ENCODE measurements at places on chromosomes 11 and 22.

DNA sequence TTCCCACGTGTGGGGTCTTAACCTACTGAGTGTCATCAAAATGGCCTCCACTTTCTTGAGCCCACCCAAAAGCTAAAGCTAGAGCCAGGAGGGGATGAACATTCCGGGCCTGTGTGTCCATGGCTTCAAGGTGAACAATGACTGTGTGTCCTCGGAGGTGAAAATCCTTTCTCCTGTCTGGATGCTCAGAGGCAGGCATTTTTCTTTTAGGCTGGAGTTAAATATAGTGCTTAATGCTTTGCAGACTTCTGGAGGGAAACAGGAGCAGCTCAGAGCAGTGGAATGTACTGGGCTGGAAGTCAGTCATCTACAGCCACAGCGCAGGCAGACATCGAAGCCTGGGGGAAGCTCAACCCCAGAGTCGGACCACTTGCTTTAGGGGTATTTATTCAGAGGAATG, 68.6 kb upstream of the TMEM45B start:
- DNase-seq: no peak

DNA sequence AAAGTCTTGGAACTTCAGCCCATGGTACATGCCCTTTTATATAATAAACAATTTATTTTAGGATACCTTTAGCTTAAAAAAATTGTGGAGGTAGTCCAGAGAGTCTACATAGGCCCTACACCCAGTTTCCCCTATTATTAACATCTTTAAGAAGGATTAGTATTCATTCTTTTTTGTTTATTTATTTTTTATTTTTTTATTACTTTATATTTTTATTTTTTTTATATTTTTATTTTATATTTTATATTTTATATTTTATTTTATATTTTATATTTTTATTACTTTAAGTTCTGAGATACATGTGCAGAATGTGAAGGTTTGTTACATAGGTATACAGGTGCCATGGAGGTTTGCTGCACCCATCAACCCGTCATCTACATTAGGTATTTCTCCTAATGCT, 15.9 kb upstream of the ABTB2 start:
- DNase-seq: no peak

DNA sequence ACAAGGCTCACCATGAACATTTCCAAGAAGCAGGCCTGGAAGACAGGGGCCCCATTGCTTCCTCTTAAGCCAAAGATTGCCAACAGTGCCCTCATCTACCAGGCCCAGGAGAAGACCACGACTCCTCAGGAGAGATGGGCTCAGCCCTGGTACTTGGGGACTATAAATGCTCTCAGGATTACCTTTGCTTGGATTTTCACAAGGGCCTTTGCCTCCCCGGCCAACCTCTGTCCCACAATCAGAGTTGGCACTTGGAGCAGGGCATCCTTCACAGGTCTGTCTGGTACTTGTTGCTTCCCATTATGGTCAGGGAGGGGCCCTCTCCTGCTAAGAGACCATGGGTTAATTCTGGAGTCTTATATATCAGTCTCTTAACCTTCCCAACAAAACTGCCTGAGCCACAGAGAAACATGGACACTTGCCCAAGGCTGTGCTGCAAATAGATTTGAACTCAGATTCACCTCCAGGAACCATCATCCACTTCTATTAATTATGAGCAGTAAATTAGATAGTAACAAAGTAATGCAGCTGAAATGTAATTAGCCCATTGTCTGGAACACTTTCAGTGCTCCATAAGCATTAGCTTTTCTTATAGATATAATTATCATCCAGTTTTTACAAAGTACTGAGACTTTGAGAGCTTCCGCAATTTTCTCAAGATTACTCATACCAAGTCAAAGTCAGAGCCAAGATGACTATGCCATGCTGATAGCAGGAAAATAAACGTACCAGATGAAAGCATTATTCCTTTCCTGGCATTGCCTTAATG, 33.5 kb downstream of the POU2AF3 start:
- no peak for DNase-seq

DNA sequence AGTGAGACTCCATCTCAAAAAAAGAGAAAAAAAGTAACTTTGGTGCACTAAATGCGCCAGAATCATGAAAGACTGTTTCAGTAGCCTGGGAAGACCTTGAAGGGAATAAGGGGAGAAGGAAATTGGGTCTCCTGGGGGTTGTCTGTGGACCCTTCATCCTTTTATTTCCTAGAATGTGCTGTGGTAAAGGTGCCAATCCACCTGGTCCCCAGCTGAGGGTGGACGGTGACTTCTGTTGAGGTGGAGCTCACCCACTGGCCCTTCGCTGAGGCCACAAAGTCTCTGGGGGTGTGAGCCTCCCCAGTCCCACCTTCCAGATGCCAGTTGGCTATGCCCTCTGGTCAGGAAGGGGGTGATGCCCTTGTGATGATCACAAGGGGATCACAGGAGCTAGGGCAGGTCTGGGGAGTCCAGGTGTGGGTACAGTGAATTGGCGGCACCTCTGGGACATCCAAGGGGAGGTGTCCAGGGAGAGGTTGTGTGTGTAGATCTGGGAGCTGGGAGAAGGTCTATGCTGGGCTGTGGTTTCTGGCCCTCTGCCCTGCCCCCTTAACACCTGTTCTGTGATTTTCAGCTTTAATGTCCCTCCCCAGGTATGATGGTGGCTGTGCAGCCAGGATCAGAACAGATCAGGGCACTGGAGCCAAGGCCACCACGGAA, 34.2 kb upstream of the LMO1 start:
- no peak for DNase-seq

DNA sequence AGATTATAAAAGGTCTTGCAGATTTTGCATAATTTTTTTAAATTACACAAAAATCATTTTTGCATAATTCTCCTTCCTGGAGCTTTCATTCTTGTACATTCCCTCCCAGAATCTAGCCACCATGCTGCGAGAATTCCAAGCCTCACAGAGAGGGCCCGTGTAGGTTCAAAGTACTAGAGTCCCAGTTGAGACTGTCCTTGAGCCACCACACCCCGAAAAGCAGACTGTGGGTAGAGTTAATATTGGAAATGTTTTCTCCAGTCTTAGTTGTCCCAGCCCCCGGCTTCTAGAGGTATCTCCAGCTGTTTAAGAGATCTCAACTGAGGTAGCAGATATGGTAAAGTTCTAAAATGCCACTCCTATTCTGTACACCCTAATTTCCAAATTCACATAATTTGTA, 407.3 kb upstream of the ANO3 start:
- DNase-seq: no peak

DNA sequence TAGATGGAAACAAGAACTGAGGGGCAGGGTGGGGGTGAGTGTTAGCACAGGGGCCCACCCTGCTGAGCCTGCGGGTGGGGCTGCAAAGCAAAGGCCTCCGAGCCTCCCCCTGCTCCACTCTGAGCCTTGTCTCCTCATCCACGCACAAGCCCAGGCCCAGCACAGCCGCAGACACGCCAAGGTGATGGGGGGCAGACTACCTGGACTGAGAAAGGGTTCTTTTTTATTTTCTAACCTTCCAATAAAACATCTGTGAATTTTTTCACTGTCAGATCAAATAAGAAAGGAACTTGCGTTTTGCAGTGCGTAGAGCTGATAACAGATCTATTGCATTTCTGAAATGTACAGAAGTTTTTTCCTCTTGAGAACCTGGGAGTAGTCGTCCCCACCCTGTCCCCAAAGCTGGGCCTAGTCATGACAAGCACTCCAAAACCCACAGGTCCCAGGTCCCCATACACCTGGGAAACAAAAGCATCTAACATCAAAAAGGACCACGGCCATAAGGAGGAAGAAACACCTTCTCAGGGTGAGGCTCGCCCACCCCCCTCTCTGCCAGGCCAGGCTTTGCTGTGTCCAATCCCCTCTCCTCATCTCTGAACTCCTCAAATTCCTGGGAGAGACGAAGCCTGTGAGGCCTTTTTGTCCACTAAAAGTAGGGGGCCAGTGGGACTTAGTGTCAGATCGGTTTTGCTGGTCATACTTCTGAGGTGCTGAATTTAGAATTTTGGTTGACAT, 22.7 kb upstream of the CD5 start:
- DNase-seq: no peak

GRCh38 chr11:45532546-45532945, 132.9 kb downstream of the CHST1 start:
- DNase-seq: no peak

- peak; percentile 38 for DNase-seq
Measured at GRCh38 chr11:108601150-108601549, 7.6 kb upstream of the EXPH5 start.

- DNase-seq: peak; percentile 97
Measured at GRCh38 chr11:9774591-9775397, 110.9 kb downstream of the SWAP70 start.

DNA sequence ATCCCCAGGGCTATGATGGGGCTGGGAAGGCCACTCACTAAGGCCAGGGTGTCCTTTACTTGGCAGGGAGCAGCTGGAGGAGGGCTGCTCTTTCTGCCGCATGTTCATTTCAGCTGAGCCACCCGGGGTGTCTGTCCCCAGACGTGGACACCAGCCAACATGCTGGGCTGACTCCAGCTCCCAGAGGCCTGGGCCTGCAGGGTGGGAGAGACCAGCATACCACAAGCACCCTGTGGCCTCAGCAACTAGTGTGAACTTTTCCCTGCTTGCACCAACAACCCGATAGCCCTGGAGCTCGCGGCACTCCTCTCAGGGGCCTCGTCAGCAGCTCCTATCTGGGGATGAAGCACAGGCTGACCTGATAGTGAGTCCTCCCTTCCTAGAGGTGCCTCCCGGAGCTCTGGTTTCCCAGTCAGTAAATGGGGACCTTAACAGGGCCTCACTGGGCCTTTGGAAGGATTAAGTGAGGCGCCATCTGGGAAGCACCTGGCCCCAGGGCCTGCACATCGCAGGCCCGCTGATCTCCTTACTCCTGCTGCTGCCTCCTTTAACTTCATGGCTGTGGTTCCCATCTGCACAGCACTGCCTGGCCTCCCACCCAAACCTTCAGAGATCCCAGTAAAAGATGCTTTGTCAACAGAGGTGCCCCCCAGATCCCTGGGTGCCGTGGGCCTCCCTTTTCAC, 83.4 kb downstream of the GALNT18 start:
- no peak for DNase-seq

DNA sequence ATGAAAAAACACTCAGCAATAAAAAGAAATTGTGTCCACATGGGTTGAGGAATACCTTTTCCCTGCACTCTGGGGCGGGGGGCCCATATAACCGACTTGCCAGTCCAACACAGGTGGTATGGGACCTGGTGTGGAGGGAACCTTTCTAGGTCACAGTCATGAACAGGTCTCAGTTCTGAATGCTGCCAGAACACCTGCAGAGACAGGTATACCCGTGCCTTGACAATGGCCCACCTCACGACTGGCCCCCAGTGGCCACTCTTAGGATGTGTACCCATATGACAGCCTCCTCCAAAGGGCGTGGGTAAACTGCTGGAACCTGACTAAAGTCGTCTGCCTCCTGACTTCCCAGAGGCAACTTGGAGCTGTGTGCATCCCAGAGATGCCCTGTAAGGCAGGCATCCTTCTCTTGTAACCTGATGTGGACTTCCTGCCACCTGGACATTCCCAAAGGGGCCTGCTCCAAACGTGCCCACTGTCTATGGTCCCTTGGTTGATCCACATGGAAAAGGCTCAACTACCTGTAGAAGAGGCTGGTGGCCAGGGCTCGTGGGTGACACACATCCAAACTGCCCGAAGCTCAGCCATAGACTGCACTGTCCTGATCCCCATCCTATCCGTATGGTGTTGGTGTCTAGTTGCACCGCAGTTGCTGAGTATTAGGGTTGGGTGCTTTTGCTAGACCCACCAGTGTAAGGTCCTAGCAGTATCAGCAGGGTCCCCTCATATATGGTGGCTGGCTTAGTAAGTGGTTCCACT, 859.3 kb downstream of the BRD1 start:
- DNase-seq: no peak

DNA sequence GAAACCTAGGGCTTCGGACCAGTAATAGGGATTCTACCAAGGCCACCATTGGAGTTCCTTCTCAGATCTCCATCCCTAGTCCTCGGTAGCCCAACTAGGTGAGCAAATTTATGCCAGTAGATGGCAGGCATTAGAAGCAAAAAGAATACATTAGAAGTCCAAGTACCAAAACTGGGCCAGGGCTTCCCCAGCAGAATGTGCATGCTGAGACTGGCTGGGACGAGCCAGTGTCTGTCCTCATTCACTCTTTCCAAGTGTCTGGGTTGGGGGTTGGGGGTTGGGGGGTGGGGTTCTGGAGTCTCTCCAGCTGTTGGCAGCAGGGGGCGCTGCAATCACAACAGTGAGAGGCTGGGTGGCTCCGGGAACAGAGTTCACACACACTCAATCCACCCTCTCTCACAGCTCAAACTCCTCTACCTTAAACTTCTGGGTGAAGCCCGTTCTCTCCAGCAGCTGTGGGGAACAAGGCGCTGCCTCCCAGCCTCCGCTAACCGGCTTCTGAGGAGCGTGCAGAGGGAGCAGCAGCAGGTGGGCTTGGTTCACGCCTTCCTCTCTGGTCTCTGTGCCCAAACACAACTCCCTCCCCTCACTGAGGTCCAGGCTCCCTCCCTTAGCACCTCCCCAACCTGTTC, 57.5 kb downstream of the BTG4 start:
- peak; percentile 68 for DNase-seq

- no peak for DNase-seq
Measured at GRCh38 chr11:68594123-68594522, 90.2 kb upstream of the GAL start.

- DNase-seq: no peak
Measured at GRCh38 chr11:79019975-79020374, 420.9 kb downstream of the TENM4 start.

DNA sequence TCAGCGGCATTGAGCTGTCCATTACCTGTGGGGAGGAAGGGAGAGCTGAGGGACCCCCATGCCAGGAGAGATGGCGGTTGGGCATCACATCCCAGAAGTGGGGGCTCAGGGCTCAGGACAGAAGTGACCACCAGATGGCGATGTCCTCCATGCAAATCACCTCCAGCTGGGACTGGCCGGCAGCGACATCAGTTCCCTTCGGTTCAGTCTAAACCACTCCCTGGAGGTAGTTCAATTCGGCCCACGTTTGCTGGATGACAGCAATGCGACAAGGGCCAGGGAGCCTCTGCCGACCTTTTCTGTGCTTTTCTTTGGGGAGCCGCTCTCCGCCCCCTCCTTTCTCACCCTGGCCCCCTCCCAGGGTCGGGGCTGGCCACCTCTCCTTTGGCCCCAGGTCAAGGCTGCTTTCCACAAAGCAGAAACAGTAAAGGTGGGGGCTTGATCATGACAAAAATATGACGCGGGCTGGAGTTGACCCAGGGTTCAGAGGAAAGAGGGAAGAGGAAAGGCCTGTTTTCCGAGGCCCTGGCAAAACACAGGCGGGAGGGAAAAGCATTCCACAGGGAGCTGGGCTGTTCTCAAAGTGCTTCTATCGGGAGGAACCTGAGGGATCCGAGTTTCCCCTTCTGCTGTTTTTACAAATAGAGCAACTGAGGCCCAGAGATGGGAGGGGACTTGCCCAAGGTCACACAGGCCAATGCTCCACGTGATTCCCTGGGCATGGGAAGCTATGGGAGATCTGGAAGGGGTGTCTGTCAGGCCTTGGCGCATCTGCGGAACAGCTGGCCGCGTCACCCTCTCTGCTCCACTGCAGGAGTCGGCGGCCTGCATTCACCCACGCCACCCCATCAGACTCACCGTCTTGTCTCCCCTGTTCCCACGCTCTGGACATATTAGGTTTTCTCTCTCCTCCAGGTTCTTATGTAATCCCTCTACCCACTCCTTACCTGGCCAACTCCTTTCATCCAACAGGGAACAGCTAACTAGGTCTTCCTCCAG, 54.7 kb downstream of the FBXO7 start:
- DNase-seq: peak; percentile 84

- DNase-seq: no peak
Measured at GRCh38 chr11:68693484-68693882, 9.1 kb downstream of the GAL start.

- DNase-seq: no peak
Measured at GRCh38 chr11:87405843-87406242, 368.1 kb downstream of the TMEM135 start.

- DNase-seq: no peak
Measured at GRCh38 chr11:111099028-111099713, 146.4 kb upstream of the POU2AF2 start.

- no peak for DNase-seq
Measured at GRCh38 chr11:2824851-2825250, 60.7 kb downstream of the CDKN1C start.

Data from fibroblast of upper back skin (primary cell).